Anterior cingulate cortex (tissue), 58 donors: ENCODE measurements at places on chromosomes 5 and 9.

DNA sequence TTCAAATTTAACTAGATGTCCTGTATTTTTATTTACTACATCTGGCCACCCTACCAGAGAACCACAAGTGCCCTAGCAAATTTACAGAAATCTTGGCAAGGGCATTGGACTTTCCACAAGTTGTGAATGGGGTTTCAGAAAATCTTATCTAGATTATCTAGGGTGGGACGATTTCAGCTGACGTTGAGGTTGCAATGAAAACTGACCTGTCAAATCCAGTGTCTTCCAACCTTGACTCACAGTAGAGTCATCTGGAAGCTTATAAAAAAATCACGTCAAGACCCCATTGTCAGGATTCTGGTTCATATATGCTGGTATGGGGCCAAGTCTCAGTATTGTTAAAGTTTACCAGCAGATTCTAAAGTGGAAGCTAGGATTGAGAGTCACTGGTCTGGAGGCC, 109.6 kb upstream of the ACTBL2 start:
- DNase-seq: no peak

GRCh38 chr5:152100462-152100861, 175.8 kb upstream of the GLRA1 start:
- no peak for DNase-seq

- no peak for DNase-seq
Measured at GRCh38 chr5:124136609-124137008, 609.8 kb downstream of the ZNF608 start.

GRCh38 chr9:128216781-128217553, 13.8 kb downstream of the DNM1 start:
- no peak for DNase-seq

DNA sequence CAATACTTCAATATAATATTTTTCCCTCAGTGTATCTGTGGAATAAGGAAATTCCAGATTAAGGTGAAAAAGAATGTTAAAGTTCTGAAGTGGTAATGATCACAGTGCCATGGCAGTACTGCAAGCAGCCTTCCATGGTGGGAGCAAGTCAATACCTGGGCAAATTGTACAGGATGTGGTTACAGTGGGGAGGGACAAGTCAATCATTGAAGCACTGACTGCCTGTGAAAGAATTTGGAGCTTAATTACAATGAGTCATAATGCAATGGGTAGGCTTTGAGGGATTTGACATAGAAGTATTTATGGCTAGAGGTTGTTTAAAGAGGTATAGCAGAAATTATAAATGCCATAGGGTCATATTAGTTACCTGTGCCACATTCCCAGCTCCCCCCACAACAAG, 786.5 kb upstream of the ACO1 start:
- DNase-seq: no peak

GRCh38 chr5:4639946-4640345, 500.2 kb upstream of the ADAMTS16 start:
- no peak for DNase-seq

- no peak for DNase-seq
Measured at GRCh38 chr5:57751710-57752109, 269.1 kb upstream of the ACTBL2 start.

GRCh38 chr9:69818750-69819345, 1.8 kb upstream of the CFAP95 start:
- DNase-seq: no peak

DNA sequence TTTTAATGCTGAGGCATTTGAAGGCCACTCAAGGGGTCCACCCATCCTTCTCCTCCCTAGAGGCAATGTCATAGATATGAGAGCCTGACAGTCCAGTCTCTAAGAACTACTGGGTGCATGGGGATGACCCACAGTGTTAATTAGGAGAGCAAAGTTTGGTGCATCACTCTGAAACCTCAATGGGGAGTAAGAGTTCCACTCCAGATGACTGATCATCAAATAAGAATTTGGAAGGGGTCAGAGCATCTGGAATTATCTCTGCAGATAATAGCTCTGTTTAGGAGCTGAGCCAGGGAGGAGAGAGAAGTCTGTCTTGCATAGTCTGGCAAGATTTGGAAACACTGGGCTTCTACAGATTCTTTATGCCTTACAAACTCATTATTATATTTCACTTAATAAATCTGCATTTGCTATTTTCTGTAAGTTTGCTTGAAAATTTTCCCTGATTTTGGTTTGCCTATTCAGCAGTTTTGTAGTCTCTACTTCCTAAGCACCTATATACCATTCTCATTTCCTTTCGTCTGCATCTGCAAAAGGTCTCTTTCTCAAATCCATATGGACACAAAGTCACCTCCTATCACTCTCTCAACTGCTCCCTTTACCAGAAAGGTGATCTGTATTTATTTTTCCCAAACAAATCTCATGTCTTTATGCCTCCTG, 27.7 kb downstream of the FGF10 start:
- no peak for DNase-seq

- no peak for DNase-seq
Measured at GRCh38 chr5:133322743-133323142, 270.9 kb downstream of the HSPA4 start.

DNA sequence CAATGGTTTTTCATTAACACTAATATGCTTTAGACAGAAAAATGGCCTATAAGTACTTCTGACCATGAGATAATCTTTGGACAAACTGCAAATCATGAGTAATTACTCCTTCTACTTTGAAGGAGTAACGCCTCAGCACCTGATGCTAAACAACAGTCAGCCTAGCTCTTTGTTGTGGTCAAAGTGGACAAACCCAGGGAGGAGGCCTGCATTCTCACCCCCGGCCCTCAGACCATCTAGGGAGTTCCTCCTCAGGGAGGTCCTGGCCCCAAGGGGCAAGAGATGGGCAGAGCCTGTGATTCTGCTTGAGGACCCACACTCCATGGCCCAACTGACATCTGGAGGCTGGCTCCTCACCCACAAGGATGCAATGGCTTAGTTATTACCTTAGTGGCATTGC, 48.2 kb upstream of the ANGPTL2 start:
- DNase-seq: no peak

- no peak for DNase-seq
Measured at GRCh38 chr9:121434969-121435368, 64.7 kb downstream of the GGTA1 start.

- no peak for DNase-seq
Measured at GRCh38 chr5:6372251-6373080, 5.9 kb downstream of the MED10 start.

- no peak for DNase-seq
Measured at GRCh38 chr9:7370381-7370780, 429.2 kb downstream of the DMAC1 start.

- DNase-seq: peak; percentile 43
Measured at GRCh38 chr5:96807075-96807654, 580 bp downstream of the ERAP1 start.

DNA sequence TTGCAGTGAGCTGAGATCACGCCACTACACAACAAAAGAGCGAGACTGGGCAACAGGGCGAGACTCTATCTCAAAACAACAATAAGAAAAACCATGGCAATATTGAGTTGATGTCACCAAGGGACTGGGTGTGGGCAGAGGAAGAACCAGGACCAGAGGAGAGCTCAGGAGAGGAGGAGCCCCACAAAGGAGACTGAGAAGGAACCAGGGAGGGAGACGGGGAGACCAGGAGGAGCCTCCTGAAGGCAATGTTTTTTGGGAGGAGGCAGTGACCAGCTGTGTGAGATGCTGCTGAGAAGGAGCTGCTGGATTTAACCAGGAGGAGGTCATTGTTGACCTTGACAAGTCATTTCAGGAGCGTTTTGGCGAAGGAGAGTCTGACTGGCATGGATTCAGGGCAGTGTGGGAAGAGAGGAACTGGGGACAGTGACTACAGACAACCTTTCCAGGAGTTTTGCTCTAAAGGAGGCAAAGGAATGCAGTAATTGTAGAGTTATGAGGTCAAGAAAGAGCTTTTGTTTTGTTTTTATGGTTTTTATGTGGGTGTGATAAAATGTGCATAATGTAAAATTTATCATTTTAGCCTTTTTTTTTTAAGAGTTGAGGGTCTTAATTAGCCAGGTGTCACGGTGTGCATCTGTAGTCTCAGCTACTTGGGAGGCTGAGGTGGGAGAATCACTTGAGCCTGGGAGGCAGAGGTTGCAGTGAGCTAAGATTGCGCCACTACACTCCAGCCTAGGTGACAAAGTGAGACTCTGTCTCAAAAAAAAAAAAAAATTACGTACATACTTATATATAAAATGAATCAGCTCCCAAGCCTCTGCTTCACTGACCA, 17.9 kb downstream of the TRUB2 start:
- DNase-seq: no peak

- DNase-seq: no peak
Measured at GRCh38 chr9:36323926-36324325, 65.7 kb upstream of the GNE start.

GRCh38 chr9:128122809-128123175, 4.7 kb downstream of the PTGES2 start:
- DNase-seq: no peak

GRCh38 chr9:31774571-31774970, 609.9 kb upstream of the ACO1 start:
- DNase-seq: no peak

DNA sequence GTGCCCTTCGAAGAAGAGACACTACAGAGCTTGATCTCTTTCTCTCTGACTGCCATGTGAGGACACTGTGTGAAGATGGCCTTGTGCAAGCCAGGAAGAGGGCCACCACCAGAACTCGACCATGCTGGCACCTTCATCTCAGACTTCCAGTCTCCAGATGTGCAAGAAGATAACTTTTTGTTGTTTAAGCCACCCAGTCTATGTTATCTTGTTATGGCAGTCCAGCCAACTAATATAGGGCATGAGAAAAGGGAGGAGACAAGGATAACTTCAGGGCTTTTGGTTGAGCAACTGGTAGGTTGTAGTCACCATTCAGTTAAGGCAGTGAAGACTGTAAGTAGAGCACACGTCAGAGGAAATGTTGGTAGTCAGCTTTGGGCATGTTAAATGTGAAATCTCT, 515.5 kb downstream of the CSNK1G3 start:
- no peak for DNase-seq

DNA sequence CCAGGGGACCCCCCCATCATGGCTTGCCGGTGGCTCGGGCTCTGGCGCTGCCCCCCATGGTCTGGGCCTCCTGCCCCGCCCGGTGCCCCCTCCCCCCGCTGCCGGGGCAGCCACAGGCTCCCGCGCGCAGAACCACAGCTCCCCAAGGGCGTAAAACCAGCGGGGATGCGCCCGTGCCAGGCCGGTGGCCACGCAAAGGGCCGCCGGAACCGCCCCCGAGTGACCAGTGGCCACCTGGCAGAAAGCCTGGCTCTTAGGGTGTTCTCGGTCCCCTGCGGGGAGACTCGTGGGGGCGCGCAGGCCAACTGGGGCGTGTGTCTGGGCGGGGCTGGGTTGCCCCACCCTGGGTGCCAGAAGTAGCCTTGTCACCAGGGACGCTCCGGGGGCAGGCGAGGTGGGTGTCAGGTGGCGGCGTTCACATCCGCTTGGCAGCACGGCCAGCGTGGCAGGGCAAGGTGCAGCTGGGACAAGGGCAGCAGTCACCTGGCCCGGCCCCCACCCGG, 515 bp upstream of the AGPAT2 start:
- no peak for DNase-seq

- DNase-seq: no peak
Measured at GRCh38 chr5:94175912-94176311, 434.5 kb upstream of the POU5F2 start.

- DNase-seq: no peak
Measured at GRCh38 chr5:113092683-113093082, 116.1 kb downstream of the DCP2 start.

DNA sequence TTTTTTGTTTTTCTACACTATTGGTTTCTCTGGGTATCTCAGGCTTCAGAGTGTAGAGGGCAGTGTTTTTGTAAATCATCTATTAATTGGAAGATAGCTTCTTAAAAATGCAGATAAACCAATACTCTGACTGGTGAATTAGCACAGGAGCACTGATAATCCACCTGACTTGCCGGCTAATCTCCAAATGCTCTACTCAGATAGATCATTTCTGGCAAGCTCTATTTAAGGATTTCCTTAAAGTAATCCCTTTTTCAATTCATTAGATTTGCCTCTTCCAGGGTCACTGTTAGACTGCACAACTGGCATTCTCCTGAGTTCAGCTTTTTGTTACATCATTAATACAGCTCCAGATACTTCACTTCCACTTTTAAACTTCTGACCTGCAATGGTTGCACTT, 1390.3 kb upstream of the NUDT12 start:
- DNase-seq: no peak

DNA sequence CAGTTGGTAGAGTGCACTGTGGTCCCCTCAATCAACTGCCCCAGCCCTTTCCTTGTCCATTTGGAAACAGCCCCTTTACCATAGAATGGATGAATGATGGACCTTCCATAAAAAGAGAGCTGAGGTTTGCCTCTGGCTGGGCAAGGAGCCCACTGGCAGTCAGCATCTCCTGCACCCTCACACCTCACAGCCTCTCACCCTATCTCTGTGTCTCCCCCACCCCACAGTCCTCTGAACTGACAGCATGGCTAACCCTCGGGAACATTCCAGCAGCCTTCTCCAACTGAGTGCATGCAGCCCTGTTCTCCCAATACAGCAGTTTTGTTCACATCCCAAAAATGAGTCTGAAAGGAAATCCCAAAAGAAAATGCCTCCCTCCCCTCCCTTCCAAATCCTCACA, 51.7 kb downstream of the RETREG1 start:
- no peak for DNase-seq

- no peak for DNase-seq
Measured at GRCh38 chr5:39073767-39074016, 507 bp downstream of the RICTOR start.
